ENCODE measurements at places on chromosomes 11 and 22. TPM values are rescaled to one million over a fixed set of nuclear protein-coding genes. Genes with fewer than 3 reads are reported as not detected.

DNA sequence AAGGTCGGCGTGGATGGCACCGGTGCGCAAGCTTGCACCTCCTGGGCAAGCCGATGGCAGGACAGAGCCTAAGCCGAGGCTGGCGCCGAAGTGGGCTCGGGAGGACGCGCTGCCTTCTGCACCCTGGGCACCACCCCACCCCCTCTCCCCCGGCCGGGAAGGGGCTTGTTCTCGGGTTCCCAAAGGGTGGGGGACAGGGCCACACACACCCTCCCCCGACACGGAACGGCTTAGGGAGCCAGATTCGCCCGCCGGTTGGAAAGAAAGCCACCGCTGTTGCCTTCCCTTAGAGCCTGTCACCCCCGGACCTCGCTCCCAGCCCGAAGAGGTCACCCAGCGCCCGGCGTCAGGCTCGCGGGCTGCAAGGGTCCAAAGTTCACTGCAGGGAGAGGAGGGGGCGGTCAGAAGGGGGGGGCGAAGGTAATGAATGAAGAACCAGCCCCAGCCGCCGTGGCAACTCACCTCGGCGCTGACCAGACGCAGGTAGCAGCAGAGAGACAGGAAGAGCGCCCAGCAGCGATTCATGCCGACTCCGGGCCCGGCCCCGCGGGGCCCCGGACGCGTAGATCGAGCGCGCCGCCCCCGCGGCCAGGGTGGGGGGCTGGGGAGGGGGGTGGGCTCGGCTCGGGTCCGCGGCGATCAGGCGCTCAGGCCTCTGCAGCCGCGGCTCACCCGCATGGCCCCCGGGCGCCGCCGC, 1.2 kb downstream of the PDGFB start:
- no peak for DNase-seq

DNA sequence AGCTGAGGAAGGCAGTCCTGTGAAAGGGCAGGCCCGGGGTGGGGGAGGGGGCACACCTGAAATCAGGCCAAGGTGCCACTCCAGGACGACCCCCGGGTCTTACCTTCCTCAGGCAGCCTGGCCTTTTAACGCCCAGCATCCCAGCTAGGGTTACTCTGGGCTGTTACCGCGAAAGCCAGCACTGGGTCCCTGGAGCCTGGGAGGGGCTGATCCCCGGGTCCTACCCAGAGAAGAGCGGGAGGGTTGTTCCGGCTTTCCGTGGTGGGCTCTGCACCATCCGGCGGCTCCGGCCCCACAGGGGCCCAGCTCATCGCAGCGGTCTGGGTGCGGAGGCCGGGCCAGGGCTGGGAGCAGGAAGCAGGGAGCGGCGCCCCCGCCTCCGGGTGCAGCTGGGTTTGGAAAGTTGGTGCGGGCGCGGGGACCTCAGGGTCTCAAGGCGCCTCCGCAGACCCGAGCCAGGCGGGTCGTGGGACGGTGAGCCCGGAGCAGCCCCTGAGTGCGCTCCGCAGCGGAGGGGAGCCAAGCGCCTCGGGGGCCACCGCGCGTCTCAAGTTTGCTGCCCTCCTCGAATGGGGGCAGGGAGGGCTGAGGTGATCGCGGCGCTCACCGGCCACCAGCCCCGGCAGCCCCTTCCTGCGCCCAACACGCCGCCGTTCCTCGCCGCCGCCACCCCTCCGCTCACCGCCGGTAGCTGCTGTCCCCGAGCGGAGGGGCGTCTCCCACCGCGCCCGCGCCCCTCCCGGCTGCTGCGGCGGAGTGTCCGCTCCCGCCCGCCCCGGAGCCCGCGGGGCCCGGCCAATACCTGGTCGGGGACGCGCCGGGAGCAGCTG, 831 bp downstream of the CHST1 start:
- no peak for DNase-seq

DNA sequence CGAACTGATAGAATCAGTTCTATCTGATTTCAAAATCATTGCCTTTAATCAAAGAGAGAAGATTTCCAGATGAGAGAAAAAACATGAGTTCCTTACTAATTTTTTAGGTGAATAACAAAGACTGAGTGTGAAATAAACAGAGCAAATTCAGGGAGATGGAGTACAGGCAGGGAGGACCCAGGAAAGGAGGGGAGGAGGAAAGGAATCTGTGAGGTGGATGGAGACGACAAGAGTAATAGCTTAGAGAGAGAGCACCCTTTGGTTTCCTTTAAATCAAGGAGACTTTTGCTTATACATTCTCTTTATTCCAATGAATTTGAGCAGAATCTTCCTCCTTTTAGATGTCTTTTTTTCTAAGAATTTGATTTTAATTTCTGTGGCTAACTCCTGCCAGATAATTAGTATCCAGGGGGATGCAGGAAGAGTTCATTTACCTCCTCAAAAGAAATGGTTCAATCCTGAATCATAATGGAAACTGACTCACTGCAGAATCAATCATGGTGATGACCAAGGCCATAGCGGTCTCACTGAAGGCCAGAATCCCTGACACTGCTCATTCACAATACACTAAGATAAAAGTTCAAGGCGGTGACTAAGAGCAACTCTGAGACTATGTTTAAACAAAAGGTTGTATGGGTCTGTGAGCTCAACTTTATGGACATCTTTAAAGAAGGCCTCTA, 234.0 kb upstream of the ZC3H12C start:
- DNase-seq = no peak

GRCh38 chr11:122676638-122677037, 21.1 kb downstream of the UBASH3B start:
- DNase-seq = no peak

Gene C22orf42
- polyA plus RNA-seq = not detected

Gene CYB5R3
- polyA plus RNA-seq = 156 TPM

Gene MYBPC3
- 0.75 TPM for polyA plus RNA-seq

Gene KCNE3
- polyA plus RNA-seq = 1.2 TPM

Gene CDC42EP2
- 32.5 TPM for polyA plus RNA-seq

Gene DCHS1
- polyA plus RNA-seq = 35.8 TPM
